ENCODE measurements at places on chromosomes 3 and 15.

DNA sequence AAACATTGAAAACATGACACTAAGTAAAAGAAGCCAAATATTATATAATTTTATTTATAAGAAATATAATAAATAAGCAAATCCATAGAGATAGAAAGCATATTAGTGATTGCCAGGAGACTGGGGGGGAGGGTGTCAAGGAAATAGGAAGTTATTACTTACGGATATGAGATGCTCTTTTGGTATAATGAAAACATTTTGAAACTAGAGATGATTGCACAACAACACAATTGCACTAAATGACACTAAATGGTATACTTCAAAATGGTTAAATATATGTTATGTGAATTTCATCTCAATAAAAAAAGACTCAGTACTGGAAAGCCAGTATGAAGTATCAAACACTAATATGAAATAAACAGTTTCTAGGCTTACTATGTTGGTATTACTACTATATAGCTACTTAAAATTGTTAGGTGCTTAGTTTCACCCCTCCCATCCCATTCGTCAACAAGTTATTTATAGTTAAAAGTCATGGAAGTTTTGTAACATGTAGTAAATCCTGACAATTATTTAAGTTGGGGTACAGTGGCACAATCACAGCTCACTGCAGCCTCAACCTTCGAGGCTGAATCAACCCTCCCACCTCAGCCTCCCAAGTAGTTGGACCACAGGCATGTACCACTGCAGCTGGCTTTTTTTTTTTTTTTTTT, 43.7 kb downstream of the STAG1 start:
- no peak for DNase-seq

GRCh38 chr15:78422571-78423340, 15.3 kb upstream of the IREB2 start:
- DNase-seq = no peak

GRCh38 chr3:197505796-197506548, 49.8 kb downstream of the BDH1 start:
- DNase-seq = no peak

DNA sequence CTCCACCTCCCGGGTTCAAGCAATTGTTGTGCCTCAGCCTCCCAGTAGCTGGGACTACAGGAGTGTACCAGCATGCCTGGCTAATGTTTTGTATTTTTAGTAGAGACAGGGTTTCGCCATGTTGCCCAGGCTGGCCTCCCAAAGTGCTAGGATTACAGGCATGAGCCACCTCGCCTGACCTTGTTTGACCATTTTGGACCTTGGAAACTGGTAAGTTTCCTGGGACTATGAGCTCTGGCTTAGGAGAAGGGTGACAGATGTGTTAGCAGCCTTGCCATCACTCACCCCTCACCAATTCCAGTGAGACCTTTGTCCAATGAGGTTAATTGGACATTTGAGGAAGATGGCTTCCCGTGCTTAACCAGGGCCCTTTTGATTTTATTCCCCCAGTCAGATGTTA, 19.9 kb downstream of the DNASE1L3 start:
- no peak for DNase-seq

GRCh38 chr3:17195856-17196604, 311.3 kb downstream of the PLCL2 start:
- no peak for DNase-seq

DNA sequence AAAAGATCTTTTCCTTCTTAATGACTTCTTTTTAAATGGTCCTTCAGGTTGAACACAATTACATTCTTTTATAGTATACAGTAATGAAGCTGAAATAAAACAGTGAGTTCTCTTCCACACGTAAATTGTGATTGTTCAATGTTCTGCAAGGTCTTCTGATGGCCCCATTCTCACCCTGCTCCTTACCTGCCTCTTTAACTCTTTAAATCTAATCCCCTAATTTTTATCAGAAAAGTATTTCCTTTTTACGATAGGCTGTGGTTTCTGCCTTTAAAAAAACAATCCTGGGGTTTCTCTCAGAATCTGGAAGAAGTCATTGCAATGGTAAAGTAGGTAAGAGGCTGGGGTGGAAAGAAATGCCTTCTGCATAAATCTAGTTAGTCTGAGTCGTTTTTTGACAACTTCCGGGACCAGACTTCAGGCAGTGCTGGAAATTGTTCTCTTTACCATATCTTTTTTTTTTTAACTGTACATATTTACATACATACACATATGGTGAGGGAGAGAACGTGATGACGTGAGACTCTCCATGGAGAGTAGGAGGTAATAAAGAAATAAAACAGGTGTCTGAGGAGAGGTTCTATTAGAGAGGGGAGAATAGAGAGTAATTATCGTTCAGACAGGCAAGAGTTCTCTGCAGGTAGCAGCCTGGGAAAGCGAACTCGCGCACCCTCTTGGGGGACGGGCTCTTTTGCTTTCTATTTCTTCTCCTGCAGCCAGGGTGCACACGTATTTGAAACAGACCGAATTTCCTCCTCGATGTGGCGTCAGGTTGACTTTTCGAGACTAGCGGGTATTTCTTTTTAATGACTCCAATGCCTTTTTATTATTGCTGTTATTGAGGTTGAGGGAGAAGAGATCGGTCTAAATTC, at the start of gene SIDT1:
Gene SIDT1, plus strand, starts transcription at position 730 of the 872 bp plus-strand sequence. CDS start 467 bp downstream, outside the sequence.
- peak; percentile 45 for DNase-seq

DNA sequence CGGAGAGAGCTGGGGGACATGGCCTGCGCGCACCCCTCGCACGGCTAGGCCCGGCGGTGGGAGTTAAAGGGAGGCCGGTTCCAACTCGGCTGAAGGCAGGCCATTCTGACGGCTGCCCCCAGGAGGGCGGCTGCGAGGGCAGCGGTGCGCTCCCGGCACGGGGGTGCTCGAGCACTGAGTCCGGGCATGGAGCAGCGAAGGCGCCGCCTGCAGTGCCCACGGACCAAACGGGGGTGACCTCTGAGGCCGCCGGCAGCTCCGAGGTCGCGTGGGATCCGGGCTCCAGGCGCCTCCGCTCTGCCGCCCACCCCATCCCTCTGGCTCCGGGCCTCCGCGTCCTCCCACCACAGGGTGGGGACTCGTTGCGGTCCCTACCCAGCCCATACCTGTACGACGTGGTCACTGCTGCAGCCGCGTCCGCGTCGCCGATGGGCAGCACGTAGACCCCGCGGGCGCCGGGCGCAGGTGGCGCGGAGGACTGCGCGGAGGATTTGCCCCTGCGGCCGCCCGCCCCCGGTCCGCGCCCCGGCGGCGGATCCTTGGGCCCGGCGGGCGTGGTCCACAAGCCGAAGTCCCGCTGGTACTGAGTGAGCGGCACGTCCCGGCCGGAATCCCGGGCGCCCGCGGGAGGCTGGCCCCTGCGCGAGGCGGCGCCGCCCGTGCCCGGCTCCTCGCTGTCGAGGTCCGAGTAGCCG, 469 bp downstream of the MAP6D1 start:
- DNase-seq = no peak

DNA sequence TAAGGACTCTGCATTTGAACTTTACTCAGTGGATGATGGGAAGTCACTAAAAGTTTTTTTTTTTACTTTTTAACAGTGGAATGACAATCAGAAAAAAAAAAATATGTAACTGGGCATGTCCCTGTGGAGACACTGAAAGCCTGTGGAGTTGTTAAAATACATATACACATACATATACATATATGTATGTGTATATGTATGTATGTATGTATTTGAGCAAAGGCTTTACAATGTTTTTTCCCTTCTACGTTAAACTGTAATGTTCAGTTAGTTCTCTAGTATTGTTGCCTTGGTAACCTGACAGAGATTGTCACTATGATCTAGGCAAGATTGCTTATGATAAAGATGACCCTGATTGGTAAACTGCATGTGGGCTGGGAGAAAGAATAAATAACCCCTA, 30.3 kb downstream of the NSUN3 start:
- no peak for DNase-seq

DNA sequence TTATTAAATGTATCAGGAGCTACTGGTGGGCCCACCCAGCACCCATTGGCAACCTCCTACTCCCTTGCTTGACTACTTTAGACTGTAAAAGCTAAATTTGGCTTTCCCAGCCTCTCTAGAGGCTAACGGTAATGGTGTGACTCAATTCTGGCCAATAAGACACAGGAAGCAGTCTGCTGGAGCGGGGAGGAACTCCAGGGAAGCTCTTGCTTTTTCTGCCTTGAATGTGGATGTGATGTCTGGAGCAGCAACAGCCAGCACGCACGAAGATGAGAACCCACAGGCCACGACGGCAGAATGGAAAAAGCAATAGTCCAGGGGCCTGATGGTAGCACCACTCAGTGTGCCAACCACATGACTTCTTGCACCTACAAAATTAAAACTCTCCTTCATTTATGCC, 39.9 kb downstream of the RAB6B start:
- DNase-seq = no peak

DNA sequence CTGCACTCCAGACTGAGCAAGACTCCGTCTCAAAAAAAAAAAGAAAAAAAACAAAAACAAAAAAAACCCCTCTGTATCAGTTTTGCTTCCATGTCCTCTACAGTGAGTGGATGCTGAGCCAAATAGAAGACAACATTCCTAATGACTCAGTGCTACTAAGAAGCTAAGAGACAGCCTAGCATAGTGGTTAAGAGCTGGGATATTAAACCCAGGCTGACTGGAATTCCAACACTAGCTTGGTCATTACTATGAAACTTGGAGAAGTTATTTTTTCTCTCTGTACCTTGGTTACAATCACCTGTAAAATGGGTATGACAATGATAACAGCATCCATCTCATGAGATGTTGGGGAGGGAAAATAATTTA, 60.9 kb upstream of the PYGO1 start:
- DNase-seq = no peak

GRCh38 chr15:86572368-86572841, 492.7 kb downstream of the AGBL1 start:
- DNase-seq = no peak

DNA sequence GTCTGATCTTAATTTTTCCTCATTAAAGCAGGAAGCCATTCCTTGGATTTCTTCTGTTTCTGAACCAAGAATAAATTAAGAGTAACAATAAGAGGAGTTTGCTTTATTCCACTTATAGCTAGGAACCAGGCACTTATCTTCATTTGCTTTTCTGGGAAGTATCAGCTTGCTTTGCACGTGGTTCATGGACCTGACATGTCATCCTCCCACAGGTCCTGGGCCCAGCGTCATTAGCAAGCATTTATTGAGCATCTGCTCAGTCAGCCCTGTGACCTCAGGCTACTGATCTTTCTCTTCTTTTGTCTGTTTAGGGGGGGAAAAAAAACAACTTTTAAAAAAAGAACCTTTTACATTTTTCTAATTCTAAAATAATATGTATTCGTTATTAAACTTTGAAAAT, 34.7 kb upstream of the CRTC3 start:
- DNase-seq = no peak

- DNase-seq = no peak
Observed at GRCh38 chr3:186152361-186152798, 43.5 kb upstream of the ETV5 start.

Data from stimulated activated CD8-positive, alpha-beta memory T cell treated with anti-CD3 and anti-CD28 coated beads, Interleukin-12 subunit alpha, Interleukin-12 subunit beta, amount 100 ng/mL, for 4 hours (primary cell).